GM06990 (cell line): ENCODE measurements at places on chromosomes 2 and 18.

DNA sequence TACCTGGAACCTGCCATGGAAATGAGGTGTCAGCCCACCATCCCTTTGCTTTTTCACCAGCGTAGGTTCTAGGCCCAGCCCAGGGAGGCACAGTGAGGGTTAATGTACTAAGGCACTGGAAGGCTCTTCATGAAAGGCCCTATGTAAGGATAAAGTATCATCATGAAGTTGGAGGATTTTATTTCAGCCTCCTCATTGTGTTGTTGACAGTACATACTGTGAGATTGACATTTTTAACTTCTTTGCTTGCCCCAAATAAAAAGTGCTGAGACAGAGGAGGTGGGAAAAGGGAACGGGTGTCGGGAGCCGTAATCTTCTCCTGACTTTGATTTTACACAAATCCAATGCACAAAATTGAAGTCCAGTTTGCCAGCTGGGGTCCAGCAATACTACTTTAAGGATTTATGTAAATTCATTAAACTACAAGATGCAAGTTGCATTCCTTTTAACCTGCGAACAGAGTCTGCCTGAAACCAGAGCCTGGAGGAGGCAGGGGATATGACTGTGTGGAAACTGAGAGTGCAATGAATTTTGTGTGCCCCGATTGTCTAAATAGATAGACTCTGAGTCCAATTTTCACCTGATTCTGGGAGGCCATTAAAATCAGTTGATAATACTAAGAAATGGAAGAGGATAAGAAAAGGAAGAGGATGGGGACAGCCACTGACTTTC is 5.4 kb upstream of the NCKAP5 start:
- no peak for DNase-seq

- DNase-seq, result peak; percentile 48
Measured at GRCh38 chr2:95530734-95531133, 46.2 kb upstream of the TRIM43B start.

GRCh38 chr2:183059561-183059960 is 19.0 kb upstream of the DUSP19 start:
- no peak for DNase-seq

DNA sequence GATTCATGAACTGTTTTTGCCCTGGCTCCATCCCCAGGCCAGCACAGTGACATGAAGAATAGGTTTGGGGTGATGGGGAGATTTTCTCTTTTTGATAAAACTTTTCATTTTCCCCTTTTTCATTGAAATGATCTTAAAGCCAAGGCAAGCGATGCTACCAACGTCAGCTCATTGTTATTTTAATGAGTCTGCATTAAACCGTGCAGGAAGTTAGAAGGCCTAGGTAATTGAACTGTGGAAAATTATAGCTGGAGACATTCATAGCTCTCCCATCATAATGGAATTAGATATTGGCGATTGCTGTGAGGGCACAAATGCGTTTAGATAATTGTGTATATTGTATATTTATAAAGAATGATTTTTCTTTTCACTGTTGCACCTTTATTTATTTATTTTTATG is 33.2 kb downstream of the SMARCAL1 start:
- DNase-seq, result no peak

DNA sequence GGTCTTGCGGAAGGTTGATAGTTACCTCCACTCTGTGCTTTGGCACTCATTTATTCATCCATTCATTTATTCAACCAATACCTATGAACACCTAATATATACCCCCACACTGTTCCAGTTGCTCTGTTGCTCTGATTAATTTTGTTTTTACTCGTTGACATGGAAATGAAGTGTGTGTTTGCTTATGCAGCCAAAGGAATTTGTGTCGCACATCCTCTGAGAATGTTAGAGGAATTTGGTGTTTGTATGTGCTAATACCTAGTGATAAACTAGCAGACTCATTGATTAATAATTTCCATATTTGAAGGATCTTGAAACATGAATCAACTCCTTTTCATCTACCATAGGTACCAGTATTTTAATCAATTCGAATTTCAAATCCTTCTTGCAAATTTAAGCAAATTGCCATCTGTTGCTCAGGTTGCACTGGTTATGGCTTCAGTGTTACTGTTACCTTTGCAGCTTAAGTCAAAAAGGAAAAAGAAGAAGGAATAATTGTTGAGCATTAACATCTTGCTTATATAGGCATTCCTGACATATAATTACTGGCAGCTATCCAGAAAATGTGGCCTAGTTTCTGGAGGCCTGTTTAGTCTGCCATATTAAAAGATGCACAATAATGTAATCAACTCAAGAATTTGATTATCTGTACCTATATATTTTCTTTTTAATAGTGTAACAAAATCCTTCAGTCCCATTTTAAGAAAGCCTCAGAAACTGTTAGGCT is 25.7 kb upstream of the CRIM1 start:
- no peak for DNase-seq

GRCh38 chr2:236577481-236578410 is 8.1 kb downstream of the ACKR3 start:
- DNase-seq, result no peak

- DNase-seq, result no peak
Measured at GRCh38 chr2:27322301-27322765, 564 bp downstream of the MPV17 start.

DNA sequence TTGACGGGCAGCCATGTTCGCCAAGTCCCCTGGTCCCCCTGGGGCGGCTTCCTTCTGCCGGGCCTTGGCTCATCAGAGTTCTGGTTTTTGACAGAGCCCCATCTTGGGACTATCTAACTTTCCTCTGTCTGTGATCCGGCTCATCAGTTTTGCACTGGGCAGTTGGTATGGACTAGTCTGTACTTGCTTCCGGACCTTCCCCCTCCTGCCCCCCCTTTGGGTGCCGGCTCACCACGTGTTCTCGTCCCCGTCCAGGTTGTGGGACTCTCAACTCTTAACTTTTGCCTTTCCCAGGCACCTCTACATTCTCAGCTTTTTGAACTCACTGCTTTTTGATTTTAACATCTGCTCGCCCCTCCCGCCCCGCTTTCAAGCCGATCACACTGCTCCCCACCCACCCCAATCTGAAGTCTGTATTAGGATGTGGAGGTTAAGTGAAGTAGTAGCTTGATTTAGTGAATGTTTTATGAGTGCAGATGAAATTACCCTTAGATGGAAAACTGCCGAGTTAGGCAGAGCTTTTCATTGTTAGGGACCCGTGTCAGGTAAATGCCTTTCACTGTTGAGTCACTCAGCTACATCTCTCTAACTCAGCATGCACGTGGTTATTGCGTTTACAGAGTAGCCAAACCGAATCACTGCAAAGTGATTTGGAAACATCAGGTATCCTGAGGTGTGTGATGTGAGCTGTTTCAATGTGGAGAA is 874 bp downstream of the WDR43 start:
- DNase-seq, result peak; percentile 63

DNA sequence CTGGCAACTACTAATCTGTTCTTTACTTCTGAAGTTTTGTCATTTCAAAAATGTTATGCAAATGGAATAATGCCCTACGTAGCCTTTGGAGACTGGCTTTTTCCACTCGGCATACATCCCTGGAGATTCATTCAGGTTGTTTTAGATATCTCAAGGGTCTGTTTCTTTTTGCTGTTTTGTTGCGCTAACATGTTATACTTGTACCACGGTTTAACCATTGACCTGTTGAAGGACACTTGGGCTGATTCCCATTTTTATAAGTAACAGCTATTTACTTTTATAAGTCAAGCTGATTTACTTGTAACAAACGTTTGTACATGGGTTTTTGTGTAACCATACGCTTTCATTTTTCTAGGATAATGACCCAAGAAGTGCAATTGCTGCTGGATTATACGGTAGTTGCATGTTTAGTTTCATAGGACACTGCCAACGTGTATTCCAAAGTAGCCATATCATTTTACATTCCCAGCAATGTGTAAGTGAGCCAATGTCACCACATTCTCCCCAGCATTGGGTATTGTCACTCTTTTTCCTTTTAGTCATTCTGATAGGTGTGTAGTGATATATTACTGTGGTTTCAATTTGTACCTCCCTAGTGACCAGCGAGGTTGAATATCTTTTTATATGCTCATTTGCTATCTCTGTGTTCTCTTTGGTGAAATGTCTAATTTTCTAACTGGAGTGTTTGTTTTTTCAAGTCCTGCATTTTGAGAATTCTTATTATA is 36.5 kb upstream of the STAT4 start:
- no peak for DNase-seq

- no peak for DNase-seq
Measured at GRCh38 chr2:9629222-9630116, 1.3 kb downstream of the YWHAQ start.

- no peak for DNase-seq
Measured at GRCh38 chr2:226885769-226886435, 50.0 kb downstream of the RHBDD1 start.

- no peak for DNase-seq
Measured at GRCh38 chr2:14872779-14873325, 240.3 kb downstream of the LRATD1 start.

- DNase-seq, result no peak
Measured at GRCh38 chr2:204280262-204280668, 265.0 kb upstream of the PARD3B start.

- no peak for DNase-seq
Measured at GRCh38 chr2:117936871-117937428, 76.9 kb downstream of the CCDC93 start.

DNA sequence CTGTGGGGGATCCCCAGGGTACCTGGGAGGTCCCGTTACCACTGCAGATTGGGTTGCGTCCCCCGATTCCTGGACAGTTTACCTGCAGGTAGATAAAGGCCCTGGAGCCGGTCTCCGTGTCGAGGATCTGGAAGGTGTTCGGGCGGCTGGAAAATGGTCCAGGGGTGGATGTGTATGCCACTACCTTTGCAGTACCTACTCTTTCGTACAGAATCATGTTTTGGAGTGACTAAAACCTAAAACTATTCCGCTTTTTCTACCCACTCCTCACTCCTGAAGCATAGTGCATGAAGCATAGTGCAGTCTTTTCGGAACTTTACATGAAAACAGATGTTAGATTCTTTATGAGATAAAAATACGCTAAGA is 418 bp downstream of the WDR75 start:
- DNase-seq, result no peak

DNA sequence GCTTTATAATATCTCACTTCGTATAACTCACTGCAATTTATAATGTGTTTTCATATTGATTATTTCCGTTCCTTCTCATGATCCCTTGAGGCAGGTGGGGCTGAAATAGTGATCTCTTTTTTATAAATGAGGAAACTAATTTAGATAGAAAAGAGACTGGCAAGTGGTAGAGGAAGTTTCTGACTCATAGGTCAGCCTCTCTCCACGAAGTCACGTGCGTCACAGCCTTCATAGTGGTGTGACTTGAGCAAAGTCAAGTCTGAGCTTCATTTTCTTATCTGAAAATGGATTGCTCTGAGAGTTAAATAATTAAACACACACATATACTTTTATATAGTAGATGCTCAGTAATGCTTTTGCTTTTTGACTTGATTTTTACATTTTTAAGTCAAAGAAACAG is 19.9 kb downstream of the ABCG5 start:
- no peak for DNase-seq

DNA sequence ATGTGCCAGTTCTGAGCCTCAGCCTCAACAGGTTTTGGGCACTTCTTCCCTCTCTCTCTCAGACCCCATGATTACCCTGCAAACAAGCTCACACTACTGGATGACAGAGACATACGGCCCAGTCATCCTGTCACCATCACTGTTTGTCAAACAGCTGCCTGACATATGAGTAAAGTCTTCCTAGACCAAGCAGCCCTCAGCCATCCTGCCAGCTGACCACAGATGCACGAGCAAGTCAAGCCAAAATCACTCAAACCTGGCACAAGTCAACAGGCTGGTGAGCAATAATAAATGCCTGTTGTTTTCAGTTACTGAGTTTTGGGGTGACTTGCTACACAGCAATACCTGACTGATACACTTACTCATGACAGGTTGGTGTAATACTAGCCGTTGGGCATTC is 75.5 kb upstream of the KLF7 start:
- no peak for DNase-seq

DNA sequence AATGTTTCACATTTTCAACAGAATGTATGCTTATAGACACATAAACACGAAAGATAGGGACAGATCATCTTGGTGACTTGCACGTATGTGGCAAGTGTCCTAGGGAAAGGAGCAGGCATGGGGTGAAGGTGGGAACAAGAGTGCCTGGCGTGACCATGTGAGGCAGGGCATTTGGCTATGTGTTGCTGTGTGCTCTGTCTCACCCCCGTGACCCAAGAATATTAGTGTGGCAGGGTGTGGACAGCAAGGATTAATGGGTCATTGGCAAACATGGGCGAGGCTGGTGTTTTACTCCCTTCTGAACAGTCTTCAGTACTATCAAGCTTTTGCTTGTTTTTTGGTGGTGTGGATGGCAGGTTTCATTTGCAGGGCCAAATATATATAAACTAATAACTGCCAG is 1.3 kb upstream of the VWA3B start:
- DNase-seq, result no peak

DNA sequence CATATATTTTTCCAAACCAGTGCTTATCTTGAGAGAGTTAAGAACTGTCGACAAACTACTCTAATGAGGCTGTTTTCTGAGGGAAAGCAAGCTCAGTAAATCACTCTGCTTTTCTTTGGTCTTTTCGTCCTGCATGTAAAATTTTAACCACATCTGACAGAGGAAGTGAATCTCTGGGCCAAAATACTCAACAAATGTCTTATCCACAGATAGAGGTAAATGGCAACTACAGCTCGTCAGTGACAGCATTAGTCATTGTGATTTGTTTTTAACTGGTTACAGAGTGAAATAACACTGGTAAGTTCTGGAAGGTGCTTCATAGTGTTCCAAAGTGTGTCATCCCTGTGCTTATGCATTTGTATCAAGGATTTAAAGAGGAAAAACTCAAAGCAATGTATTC is 82.6 kb upstream of the SLC8A1 start:
- DNase-seq, result no peak

DNA sequence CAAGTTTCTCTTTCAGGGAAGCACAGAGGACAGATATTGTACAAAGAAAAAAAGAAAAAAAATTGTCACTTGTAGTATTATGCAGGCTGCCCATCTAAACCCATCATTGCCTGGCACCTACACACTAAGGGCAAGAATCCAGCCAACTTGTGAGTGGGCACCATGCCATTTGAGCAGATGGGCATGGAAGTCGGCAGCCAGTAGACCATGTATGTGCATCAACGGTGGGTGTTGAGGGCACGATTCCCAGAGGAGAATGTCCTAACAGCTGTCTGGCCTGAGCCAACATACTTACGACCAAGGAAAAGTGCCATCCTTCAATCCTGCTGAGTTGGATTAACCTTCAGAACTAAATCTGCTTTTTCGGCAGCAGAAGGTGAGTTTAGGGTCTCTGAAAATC is 63.9 kb downstream of the ARHGAP15 start:
- no peak for DNase-seq

GRCh38 chr18:37532917-37533316 is 32.7 kb downstream of the CELF4 start:
- DNase-seq, result no peak

- DNase-seq, result no peak
Measured at GRCh38 chr18:75697493-75697892, 270.0 kb upstream of the SMIM21 start.

GRCh38 chr18:78898066-78898465 is 81.6 kb upstream of the SALL3 start:
- no peak for DNase-seq

DNA sequence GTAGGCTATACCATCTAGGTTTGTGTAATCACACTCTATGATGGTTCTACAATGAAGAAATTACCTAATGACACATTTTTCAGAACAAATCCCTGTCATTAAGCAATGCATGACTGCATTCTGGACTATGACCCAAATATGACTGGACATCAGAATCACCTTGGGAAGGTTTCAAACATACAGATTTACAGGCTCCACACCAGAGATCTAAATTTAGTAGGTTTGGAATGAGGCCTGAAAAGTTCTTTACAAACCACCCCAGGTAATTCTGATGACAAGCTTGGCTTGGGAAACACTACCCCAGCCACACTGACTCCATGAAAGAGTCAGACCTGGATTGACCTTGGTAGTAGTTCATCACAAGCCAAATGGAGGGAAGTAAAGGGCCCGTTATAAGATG is 52.2 kb upstream of the NFE2L2 start:
- DNase-seq, result no peak
